ENCODE measurements at places on chromosomes 4 and X.

DNA sequence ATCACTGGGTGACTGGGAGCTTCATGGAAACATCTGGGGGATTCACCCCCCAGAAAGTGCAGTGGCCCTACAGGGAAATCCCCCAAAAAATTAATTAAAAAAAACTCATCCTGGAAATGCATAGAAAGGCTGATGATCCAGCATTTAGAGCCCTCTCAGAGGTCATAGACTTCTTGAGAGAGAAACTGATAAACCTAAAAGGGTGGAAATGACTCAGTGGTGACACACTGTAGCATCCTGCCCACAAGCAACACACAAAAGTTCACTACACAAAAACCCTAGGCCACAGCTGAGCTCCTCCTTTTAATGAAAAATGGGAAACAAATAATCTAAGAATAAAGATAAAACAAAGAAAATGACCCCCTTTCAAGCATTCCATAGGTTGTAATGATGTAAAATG, 911.5 kb downstream of the GLUD2 start:
- DNase-seq: no peak

DNA sequence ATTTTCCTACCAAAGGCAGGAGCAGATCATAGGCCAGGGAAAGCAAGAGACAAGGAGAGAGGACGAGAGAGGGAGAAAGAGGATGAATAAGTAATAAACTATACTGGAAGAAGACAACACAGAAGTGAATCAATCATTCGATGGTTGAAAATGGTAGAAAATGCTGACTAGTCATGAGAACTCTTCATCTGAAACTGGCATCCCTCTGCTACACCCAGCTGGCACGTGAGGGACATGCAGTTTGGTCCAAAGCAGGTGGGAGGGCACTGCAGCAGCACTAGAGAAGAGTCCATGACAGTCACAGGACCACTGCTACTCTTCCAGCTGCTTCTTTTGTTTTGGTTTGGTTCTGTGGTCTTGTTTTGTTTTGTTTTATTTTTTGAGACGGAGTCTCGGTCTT, 74.1 kb downstream of the AFAP1 start:
- no peak for DNase-seq

- DNase-seq: no peak
Measured at GRCh38 chr4:111213531-111213930, 590.7 kb upstream of the PITX2 start.

GRCh38 chrX:23012162-23012561, 12.4 kb downstream of the DDX53 start:
- no peak for DNase-seq

DNA sequence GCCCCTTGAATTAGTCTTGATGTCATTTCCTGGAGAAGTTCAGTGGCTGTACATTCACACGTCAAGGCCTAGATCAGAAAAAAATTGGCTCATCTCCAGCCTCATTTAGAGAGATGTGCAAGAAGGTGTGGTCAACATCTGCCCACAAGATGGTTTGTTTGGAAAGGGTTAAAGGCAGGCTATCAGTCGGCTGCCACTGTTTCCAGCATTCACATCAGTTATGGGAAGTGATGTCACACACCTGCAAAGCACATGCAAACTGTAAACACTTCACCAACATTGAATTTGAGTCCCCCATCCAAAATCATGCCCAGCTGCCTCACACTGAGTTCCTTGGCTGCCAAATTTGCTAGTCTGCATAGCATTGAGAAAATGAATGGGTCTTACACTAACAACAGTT, 498.3 kb upstream of the INTU start:
- no peak for DNase-seq
